NCI-H774 (cell line): ENCODE measurements at places on chromosomes 5 and 9.

DNA sequence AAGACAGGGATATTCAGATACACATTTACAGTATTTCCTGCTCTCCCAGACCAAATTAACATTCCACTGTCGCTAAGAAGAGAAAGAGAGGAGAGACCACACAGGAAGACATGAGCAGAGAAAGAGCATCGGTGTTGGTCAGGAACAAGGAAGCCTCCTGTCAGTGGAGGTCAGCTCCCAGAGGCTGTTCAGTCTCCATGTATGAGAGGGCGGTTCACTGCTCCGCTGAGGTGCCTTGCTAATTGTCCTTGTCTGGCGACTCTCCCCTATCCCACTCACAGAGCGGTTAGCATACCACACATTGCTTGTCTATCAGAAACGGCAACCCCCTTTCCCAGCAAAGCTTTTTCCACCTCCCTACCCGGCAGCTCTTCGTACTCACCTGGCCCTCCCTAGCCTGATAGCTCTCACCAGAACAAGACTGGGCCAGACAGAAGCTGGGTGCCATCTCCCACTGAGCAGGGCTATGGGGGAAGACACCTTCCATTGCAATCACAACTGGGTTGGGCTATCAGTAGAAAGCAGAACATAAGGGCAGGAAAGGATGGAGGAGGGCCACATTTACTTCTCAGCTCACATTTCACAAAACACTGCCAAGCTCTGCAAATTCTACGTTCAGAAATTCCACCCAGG is 58.6 kb upstream of the LMNB1 start:
- no peak for DNase-seq

DNA sequence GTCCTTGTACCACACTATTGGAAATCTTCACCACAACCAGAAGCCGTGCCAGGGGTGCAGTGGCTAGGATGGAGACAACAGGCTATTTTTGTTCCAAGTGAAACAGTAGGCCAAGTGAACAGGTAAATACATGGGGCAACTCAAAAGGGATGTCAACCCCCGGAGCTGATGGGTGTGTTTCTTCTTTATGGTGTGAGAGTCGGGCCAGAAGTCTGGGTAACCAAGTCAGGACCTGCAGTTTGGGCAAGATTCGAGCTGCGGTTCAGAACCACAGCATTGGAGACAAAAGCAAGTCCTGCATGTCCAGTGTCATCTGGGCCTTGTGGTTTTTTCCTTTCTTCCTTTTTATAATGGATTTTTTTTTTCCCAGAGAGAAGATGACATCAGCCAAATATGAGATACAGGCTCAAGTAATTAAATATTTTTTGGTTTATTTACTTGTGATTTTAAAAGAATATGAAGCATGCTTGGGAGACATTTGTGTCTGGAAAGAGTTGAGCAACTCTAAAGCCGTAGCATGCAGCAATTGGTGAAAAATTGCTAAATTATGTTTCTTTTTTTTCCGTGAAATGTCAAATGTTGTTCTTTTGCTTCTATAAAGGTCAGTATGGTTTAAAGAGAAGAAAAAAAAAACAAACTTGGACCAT is 261.6 kb downstream of the ARRDC3 start:
- DNase-seq, result no peak

DNA sequence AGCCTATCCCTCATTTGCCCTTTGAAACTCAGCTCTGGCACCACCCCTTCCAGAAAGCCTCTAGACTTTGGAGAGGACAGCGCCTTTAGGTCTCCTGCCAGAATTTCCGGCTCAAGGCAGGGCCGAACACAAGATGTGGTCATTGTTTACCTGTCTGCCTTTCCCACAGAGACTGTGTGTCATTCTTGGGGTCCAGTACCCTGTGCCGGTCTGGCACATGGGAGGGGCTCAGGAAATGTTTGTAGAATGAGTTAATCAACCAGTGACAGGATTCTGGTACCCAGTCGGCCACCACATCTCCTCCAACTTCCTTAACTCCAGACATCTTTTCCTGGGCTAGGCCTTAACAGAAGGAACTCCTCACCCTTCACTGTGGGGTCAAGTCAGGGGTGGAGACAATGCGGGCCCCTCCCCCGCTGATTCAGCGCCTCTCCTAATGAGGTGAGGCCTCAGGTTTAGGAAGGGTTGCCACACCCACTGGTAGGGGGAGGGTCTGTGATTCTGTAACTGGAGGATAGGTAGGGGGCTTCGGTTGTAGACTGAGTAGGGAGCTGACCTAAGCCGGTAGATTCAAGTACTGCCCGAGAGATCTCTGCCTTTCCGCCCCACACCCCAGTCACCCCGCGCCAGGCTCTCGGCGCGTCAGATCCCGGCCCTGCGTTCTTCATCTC is 29.3 kb downstream of the PCDH1 start:
- DNase-seq, result peak; percentile 26

DNA sequence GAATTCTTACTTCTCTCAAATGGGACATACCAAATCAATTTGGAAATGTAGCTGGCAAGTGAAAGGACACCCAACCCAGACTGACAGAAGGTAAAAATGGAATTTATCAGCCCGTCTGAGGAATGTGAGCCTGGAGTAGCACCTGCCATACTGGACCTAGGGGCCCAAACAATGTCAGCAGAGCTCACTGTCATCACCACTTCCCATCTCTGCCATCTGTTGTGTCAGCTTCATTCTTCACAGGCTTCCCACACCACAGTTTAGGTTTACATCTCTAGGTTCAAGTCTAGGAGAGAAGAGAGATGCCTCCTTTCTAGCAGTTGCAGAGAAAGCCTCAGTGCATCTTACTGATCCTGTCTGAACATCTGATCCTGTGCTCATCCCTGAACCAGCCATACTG is 222.4 kb downstream of the DOCK8 start:
- DNase-seq, result no peak

DNA sequence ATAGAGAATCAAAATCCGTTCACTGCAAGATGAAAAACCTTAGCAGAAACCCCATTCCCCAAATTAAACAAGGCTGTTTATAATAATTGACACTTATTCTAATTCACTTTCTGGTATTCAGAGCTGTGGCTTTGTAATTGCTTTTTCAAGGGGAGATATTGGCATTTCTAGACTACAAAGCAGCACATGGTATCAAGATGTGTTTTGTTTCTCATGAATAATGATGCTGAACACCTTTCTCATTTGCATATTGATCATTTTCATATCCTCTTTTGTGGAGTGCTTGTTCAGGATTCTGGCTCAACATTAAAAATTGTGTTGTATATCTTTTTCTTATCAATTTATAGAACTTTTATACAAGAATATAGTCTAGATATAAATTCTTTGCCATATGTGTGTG is 22.4 kb upstream of the ANKRD55 start:
- DNase-seq, result no peak

GRCh38 chr5:123594434-123594833 is 82.5 kb downstream of the CSNK1G3 start:
- DNase-seq, result no peak

GRCh38 chr9:131625790-131626670 is 80.7 kb downstream of the PRRT1B start:
- DNase-seq, result no peak

- DNase-seq, result no peak
Observed at GRCh38 chr5:151238303-151238741, 14.4 kb upstream of the CCDC69 start.

DNA sequence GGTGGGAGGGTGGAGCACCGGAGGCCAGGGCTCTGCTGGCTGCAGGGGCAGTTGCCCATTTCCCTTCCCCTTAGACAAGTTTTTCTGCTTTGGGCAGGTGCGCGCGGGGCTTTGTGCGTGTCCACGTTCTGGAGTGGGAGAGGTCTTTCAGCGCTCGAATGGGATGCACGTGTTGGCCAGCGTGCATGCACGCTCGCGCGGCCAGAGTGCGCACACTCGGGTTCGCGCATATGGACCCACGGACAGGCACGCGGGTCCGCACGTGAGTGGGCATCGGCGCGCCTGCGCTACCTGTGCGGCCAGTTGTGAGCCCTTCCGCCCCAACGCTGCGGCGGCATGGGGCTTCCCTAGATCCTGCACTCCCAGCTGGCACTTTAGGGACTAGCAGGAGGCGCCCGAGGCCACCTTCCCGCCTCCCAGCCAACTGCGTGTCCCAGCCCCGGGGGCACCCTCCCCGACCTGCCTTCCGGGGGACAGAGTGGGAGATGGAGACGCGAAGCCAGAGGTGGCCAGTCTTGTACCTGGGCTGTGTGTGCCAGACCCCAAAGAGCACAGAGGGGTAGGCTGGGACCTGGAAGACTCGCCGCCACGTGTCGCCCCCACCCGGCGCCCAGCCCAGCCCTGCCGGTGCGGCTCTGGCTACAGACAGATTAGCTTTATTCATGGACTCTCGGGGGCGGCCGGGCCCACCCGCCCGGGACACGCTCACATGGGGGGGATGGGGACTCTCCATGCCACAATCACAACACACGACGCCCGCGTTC is 9.8 kb upstream of the GPRIN1 start:
- no peak for DNase-seq

GRCh38 chr9:25212361-25212760 is 465.9 kb downstream of the TUSC1 start:
- no peak for DNase-seq

- DNase-seq, result no peak
Observed at GRCh38 chr9:106069241-106069640, 374.9 kb downstream of the TMEM38B start.

GRCh38 chr5:159403906-159404681 is 73.8 kb upstream of the IL12B start:
- DNase-seq, result no peak

GRCh38 chr9:114031948-114032840 is 45.9 kb downstream of the AMBP start:
- no peak for DNase-seq

GRCh38 chr5:139475865-139476617 is 5.2 kb downstream of the SMIM33 start:
- no peak for DNase-seq

- no peak for DNase-seq
Observed at GRCh38 chr5:122341087-122341486, 29.1 kb downstream of the SNCAIP start.

DNA sequence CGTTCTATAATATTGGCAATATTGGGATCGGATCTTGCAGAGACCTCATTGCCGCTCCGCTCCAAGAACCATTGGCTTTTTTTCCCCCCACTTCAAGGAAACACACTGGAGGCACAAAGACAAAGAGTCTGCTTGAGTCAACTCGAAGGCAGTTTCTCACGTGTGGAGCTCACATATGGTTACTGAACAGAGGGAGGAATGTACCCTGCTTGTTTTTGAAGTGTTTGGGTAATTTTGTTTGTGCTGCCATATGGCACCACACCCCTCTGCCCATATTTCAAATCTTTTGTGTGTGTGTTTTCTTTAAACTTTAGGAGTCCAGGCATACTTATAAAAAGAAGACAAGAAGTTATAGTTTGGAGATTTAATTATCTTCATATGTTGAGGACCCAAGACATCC is 595.9 kb downstream of the DTWD2 start:
- no peak for DNase-seq

- no peak for DNase-seq
Observed at GRCh38 chr9:109068764-109069163, 51.0 kb downstream of the TMEM245 start.

GRCh38 chr9:113154471-113154870 is 3.7 kb downstream of the SLC31A2 start:
- DNase-seq, result no peak
